ENCODE measurements at places on chromosomes 1 and 21.
A peak's percentile ranks its signal among the peaks of the same experiment; 100 is the strongest.

- DNase-seq, result peak; percentile 54
These were observed 430 bp downstream of the WASF2 start for GRCh38 chr1:27489501-27489972.

- DNase-seq, result no peak
These were observed 31.8 kb downstream of the AHDC1 start for GRCh38 chr1:27572019-27572678.

GRCh38 chr1:245583081-245583480 is 428.3 kb downstream of the KIF26B start:
- DNase-seq, result no peak

DNA sequence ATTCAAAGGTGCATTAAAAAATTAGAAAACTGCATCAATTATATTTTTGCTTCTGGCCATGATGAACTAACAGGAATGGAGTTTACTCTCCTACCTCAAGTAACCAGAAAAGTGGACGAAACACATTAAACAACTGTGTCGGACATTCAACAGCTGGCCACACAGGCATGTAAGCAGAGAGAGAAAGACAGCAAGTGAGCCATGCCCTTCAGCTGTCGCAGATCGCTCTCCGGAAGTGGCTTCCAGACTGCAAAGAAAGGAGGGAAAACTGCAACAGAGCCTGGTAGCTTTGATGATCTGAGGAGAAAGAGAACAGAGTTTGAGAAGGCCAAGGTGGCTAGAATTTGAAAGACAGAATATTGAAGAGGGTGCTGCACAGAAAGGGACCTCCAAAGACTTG is 557.2 kb downstream of the MATN1 start:
- no peak for DNase-seq
